ENCODE measurements at places on chromosomes 13 and 19.

- DNase-seq, result no peak
Observed at GRCh38 chr19:39813264-39813993, 20.5 kb downstream of the DYRK1B start.

DNA sequence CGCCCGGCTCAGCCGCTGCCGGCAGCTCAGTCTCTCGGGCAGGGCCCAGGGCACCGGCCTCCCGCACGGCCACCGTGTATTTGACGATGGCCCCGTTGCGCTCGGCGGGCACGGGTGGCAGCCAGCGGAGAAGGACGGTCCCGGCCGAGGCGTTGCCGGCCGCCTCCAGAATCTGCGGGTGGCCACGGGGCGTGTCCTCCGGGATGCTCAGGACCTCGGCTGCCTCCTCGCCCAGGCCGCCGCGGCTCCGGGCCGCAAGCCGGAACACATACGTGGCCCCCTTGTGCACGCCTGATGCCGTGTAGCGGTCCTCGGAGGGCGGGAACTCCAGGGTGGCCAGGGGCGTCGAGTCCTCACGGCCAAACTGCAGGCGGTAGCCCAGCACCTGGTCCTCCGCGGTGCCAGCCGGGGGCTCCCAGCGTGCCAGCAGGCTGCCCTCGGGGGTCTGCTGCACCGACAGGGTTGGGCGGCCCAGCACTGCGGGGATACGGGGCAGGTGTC is 117.7 kb downstream of the PTPRS start:
- no peak for DNase-seq

GRCh38 chr19:622666-623065 is 10.7 kb downstream of the POLRMT start:
- DNase-seq, result no peak

GRCh38 chr19:46718157-46718933 is 1.4 kb upstream of the PRKD2 start:
- peak; percentile 41 for DNase-seq

- DNase-seq, result no peak
Observed at GRCh38 chr19:13420780-13421179, 85.5 kb downstream of the CACNA1A start.

DNA sequence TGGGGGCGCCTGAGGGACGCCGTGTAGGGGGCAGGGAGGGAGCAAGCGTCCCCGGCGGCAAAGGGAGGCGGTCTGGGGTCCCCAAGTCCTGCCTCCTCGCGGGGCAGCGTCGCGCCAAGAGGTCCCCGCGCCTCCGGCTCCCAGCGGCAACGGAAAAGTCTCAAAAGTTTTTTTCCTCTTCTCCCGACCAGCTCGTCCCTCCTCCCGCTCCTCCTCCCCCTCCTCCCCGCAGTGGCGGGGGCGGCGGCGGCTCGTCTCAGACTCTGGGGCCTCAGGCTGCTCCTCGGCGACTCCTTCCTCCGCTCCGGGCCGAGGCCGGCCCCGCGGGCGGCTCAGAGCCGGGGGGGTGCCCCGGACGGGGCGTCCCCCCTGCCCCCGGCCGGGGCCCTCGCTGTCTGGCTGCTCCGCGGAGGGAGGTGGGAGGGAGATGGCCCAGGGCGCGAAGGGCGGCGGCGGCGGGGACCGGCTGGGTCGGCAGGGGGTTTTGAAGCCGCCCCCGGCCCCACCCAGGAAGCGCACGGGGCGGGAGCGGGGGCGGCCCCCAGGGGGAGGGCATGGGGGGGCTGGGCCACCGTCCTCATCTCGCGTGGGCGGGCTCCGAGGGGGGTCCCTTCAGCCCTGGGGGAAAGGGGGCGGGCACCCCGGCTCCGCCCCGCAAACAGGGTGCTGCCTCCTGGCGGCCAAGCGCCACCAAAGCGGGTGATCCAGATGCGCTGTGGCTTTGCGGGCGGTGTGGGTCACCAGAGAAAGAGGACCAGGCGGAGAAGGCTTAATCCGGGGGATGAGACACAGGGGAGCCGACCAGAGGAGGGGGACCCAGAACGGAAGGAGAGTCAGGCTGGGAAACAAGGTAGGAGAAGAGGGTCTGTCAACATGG is at the start of gene TGFB1:
Gene TGFB1, minus strand, starts transcription at position 457 of the 877 bp plus-strand sequence. CDS start 878 bp downstream, outside the sequence.
- DNase-seq, result peak; percentile 93

DNA sequence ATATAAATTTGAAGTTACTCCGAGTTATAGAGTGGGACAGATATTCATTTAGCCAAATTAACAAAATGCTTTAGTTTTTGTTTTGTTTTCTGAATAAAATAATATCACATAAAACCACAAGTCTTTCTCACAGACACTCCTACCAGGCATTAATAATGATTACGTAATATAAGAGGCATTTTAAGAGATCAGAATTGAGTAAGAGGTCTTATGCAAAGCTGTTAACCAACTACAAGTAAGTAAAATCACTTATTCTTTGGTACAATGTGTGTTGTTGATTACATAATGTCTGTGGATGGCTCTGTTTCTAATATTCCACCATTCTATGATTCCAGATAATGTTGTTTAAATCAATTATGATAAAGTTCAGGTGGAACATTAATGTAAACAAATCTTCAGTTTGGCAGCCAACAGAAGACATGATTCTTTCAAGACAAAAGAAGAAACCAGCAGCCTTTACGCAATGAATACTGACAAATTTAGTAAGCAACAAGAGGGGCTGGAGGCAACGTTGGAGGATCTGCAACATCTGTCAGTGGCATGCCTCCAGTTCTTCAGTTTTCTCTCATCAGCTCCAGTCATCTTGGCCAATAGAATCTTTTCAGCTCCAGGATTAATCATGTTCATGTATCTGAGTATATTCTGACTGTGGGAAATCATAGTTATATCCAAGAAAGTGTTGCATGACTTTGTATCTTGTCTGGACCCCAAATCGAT is 403.8 kb downstream of the SLITRK5 start:
- no peak for DNase-seq

DNA sequence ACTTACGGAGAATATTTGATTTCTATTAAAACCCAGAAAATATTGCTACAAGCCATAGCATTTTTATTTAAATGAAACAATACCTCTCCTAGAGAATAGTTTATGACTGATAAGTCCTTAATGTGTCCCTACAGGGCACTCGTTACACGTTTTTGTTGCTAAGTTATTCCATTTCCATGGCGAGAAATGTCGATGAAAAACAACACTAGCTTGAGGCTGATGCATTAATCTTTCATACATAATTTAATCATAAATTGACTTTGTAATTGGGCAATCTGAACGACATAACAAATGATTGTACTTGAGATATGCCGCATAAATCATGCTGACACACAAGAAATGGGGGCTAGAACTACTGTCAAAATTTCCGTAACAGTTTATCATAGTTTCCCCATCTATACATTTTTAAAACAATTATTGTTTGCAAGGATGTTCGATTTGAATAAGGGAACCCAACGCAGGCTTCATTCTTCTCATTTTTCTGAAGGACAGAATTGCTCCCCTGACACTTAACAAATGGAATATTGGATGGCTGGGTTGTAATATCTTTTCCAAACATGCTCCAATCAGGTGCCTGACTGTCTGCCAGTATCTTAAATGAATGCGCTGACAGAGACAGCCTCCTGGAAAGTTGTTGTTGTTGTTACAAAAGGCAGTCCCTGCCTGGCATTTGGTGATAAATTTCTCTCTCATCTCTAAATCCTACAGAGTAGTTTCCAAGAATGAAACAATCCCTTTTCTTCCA is 61.9 kb downstream of the FLT1 start:
- no peak for DNase-seq

DNA sequence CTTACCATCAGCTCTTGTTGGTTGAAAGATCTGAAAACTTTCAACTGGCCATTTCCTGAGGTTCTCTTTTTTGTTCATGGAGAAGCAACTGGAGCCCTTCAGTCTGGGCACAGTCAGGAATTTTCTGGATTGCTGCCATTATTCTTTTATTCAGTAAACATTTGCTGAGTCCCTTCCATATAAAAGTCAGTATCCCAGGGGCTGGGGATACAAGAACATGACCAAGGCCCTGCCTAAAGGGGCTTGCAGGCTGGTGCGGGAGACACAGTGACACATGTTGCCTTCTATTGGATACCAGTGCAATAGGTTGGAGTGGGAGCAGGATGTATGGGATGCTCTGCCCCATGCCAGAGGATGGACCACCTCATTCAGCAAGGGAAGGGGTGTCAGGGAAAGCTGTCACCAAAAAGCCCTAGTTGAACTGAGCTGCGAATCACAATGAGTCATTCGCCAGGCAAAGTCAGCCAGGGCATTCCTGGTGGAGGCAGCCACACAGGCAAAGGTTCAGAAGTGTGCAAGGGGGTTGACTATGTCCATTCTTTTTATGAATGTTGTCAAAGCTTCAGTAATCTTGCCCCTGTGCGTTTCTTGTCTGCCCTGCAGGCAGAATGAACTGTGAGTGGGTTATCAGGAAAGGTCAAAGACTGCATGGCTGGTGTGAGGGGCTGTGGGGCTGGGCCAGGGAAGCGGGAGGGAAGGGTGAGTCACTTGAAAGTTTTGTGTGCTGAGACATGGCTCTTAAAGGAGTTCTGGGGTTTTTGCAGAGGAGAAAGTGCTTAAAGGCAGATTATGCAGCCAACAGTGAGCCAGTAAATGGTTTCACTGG is 395.9 kb downstream of the KCNRG start:
- no peak for DNase-seq

DNA sequence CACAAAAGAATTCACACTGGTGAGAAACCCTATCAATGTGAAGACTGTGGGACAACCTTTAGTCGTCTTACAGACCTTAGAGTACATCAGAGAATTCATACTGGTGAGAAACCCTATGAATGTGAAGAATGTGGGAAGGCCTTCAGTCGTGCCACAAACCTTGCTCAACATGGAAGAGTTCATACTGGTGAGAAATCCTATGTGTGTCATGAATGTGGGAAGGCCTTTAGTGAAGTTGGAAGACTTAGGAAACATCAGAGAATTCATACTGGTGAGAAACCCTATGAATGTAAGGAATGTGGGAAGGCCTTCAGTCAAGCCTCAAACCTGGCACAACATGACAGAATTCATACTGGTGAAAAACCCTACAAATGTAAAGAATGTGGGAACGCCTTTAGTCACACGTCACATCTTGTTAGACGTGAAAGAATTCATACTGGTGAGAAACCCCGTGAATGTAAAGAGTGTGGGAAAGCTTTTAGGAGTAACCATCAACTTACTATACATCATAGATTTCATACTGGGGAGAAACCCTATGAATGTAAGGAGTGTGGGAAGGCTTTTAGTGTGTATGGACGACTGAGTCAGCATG is 24.0 kb upstream of the ZNF573 start:
- DNase-seq, result no peak

DNA sequence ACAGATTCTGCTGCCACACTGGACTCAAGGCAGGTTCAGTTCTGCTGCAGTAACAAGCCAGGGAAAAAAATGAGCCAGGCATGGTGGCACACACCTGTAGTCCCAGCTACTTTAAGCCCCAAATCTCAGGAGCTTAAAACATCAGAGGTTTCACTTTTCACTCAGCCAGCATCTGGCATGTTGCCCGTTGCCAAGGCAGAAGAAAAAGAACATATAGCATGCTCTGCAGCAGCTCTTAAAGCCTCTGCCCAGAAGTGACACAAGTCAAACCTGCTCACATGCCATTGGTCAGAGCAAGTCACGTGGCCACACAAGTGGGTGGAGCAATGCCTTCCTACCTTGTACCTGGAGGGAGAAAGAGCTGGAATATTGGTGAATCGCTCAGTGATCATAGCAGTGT is 14.7 kb upstream of the ADGRE5 start:
- peak; percentile 78 for DNase-seq

- no peak for DNase-seq
Observed at GRCh38 chr13:51931606-51932005, 69.8 kb downstream of the CCDC70 start.

GRCh38 chr13:113207890-113208420 is 514 bp downstream of the PCID2 start:
- no peak for DNase-seq

DNA sequence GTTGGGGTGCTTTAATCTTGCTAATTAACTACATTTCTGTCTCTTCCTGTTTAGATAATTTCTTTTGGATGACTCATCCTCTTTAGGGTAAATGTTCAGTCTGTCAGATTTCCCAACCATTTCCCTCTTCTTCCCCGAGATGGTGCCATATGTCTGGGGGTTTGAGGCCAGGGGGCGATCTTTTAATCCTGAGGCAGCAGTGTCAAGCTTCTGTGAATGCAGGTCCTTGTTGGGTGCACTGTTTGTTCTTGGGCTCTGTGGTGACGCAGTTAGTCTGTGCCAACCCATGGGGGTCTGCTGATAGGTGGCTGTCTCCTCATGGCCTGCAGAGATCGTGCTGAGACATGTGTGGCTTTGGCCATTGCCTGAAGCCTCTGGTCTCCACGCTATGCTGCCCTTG is 420.4 kb downstream of the NDFIP2 start:
- no peak for DNase-seq
